ENCODE measurements at places on chromosomes 4 and X.

DNA sequence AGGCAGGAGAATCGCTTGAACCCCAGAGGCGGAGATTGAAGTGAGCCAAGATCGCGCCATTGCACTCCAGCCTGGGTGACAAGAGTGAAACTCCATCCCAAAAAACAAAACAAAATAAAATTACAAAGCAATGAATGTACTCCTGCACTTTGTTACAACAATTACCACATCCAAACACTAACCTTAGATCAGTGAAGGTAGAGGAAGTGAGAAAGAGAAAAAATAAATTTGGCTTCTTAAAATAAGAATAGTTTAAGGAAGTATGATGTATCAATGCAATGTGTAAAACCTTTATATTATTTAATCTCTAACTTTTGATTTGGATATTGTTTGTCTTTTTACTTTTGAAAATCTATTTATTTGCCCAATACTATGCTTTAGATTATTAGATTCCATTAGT is 21.7 kb upstream of the CSN1S1 start:
- no peak for DNase-seq

- DNase-seq, result no peak
Measured at GRCh38 chr4:140031706-140032105, 122.3 kb downstream of the MAML3 start.

DNA sequence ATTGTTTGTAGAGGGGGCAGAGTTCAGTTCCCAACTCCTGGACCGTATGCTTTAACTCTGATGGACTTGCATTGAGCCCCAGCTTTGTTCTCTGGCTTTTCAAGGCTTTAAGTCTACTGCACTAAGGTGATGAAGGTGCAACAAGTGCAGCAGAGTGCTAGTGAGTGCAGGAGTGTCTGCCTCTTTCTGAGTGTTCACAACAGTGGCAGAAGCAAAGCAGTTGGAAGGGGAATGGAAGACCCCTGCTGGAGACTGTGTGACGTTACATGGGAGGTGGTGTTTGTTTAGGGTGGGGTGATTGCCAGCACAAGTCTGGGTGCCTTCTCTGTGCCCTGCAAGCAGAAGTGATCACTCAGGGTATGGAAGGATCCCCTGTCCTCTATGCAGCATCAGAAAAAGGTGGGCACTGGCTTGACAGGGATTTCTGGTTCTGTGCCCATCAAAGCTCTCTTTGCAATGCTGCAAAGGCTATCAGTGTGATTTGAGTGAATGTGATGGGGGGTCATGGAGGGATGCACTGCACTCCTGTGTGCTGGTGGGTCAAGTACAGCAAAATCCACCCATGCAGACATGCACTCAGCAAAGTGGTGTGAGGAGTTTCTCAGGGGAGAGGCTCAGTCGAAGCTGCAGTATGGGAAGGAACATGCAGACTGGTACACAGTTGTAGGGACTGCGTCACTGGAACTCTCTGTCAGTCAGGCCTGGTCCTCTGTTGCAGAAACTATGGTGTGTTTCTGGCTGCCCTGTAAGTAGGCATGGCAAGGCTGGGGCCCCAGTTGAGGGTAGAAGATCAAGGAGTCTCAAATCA is 70.9 kb upstream of the UGT2B7 start:
- no peak for DNase-seq

DNA sequence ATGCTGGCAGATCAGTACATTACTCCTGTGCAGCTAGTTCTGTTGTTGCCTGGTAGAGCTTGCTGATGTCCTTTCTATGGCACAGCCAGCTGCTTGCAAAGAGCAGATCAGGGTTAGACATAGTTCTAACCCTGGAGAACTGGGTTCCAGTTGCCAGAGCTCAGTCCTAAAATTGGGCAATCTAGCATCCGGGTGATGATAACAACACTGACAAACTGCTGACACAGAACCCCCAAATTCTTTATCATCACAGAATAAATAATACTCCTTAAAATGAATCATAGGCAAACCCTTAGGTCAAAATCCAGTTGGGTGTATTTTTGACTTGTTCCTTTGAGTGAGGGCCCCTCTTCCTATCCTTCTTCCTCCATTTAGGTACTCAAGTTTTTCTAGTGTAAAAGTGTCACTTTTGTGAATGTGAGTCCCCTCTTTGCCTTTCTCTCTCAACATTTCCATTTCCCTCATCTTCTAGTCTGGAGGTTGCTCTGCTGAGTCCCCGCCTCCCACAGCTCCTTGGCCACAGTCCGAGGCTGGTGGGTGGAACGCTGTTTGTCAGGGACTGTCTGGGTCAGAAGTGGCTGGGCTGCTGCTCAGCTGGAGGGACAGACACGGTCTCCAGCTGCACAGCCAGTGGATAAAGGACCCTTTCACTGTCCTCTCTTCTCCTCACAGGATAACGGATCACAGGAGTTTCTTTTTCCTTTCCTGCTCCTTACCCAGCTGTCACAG is 93.6 kb upstream of the RASGEF1B start:
- no peak for DNase-seq

- DNase-seq, result no peak
Measured at GRCh38 chr4:84680956-84681355, 98.0 kb downstream of the CDS1 start.

- DNase-seq, result no peak
Measured at GRCh38 chrX:117301086-117301485, 815.5 kb downstream of the KLHL13 start.

GRCh38 chrX:56974408-56974807 is 20.9 kb downstream of the SPIN3 start:
- DNase-seq, result no peak

DNA sequence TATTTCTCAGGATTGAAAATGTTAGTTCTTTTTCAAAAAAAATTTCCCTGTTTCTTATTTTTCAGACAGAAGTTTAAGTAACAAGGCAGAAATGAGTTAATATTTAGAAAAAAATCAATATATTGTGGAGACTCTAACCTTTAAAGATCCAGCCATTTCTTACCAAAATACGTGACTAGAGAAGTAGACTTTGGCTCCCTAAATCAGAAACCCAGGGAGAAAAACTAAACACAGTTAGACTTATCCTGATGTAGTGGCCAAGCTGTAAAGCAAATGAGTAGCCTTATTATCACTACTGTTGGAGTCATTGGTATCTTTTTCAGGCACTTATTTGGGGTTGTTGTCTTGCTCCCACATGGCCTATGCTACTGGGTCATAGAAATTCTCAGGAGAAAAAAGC is 1556.4 kb upstream of the ADGRL3 start:
- no peak for DNase-seq

Data from kidney capillary endothelial cell (primary cell).